ENCODE measurements at places on chromosomes 11 and 22. TPM values are rescaled to one million over a fixed set of nuclear protein-coding genes. Genes with fewer than 3 reads are reported as not detected.

Gene GRIA4
- not detected for polyA plus RNA-seq

Gene MGAT3
- not detected for polyA plus RNA-seq

Gene XKR3
- polyA plus RNA-seq: not detected

Gene BCO2
- polyA plus RNA-seq: 0.25 TPM

Gene CDK2AP2
- polyA plus RNA-seq: 54.1 TPM

Gene NCAM1
- polyA plus RNA-seq: 1.5 TPM

Gene TMEM191B
- 1.0 TPM for polyA plus RNA-seq

Gene SMDT1
- polyA plus RNA-seq: 73.6 TPM

Gene FGF4
- not detected for polyA plus RNA-seq

Gene ARHGAP20
- 0.84 TPM for polyA plus RNA-seq

Gene FAM180B
- not detected for polyA plus RNA-seq

Gene TSSK2
- polyA plus RNA-seq: not detected

Gene TANGO2
- 33.5 TPM for polyA plus RNA-seq

Gene APOBEC3F
- 6.2 TPM for polyA plus RNA-seq

Gene GAL3ST1
- not detected for polyA plus RNA-seq

Gene CDHR5
- polyA plus RNA-seq: not detected

DNA sequence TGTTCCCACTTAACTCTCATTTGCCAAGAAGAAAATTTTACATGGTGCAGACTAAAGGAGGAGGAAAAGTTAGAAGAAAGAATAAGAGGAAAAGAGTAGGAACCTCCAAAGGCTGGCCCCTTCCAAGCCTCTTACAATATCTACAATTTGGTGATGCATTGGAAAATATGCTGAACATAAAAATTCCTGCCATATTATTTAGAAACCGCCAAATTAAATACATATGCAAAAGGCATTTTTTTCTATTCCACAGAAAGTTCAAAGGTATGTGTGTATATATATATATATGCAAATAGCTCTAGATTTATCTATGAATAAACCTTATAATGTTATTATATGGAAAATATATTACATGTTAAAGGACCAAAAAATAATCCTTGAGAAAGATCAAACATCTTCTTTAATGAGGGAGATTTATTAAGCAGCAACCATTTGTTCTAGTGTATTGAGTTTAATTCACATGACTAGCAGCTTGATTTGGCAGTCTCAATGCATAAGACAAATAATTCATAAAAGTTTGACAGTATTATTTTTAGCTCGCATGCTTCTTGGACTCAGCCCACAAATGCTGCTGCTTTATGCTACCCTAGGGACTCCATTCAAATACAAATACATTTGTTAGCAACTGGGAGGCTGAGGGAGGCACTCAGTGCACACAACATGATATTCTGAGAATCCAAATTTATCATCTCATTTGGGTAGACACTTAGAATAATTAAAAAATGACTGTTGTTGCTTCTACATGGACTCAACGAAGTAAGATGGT lies 184.9 kb downstream of the SBF2 start:
- DNase-seq: peak; percentile 61

GRCh38 chr11:35615921-35616900 lies 2.0 kb upstream of the FJX1 start:
- peak; percentile 81 for DNase-seq

- DNase-seq: no peak
Measured at GRCh38 chr11:16154715-16155396, 201.5 kb downstream of the SOX6 start.

GRCh38 chr11:123298488-123299447 lies 103.7 kb upstream of the CLMP start:
- no peak for DNase-seq

DNA sequence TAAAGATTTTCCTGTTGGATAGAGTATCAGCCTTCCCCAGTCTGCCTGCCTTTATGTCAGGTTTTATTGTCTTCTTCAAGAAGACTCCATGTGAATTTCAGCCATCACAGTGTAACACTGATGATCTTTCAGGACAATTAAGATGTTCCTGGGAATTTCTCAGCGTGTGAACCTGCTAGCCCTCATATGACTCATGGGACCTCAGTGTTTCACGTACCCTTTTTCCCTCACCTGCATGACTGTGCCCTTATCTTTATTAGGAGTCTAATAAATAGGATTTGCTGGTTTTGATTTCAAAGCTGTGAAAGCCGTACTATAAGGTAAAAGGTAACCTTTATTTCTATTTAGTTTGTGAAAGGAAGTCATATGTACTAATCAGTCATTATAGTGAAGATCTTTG lies 81.7 kb upstream of the MYO18B start:
- no peak for DNase-seq

DNA sequence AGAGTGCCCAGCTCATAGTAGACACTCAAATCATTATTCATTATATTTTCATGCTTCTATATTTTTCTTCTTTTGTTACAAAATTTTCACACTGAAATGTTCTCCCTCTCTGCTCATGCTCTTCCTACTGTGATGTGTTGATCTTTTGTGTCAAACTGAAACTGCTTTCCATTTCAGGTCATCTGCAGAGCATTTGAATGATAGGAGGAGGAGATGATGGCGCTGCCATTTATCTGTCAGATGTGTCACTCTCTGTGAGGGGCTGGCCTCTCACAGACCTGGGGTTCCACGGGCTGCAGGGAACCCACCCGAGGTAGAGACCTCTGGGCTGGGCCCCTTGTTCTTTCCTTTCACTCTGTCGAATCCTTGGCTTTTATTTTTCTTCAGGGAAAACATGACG lies 41.1 kb downstream of the OR10A6 start:
- DNase-seq: peak; percentile 18

DNA sequence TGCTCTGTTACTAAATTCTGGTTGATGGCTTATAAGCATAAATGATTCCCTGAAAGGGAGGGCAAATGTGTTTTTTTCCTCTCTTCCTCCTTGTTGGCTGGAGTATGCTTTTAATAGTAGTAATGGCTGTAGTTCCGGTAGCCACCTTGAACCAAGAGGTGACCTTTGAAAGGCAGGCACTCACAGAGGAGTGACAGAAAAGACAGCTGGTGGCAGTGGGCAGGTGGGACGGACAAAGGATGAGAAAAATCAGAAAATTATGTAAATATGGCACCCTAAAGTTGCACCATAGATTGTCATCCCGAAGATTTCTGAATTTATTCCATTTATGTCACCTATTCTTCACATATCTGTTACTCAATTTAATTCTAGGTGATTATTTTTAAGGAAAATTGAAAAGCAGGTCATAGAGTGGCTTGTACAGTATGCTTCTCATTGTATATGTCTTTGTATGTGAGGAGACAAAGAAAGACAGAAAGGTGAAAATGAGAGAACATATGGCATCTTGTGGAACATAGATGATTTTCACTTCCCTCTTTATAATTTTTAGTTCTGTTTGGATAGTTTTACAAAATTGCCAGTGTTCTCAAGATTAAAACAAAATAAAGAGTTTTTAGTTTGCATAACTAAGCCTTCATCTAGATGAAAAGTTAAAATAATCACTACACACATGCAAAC lies 17.0 kb downstream of the CASP12 start:
- DNase-seq: no peak

DNA sequence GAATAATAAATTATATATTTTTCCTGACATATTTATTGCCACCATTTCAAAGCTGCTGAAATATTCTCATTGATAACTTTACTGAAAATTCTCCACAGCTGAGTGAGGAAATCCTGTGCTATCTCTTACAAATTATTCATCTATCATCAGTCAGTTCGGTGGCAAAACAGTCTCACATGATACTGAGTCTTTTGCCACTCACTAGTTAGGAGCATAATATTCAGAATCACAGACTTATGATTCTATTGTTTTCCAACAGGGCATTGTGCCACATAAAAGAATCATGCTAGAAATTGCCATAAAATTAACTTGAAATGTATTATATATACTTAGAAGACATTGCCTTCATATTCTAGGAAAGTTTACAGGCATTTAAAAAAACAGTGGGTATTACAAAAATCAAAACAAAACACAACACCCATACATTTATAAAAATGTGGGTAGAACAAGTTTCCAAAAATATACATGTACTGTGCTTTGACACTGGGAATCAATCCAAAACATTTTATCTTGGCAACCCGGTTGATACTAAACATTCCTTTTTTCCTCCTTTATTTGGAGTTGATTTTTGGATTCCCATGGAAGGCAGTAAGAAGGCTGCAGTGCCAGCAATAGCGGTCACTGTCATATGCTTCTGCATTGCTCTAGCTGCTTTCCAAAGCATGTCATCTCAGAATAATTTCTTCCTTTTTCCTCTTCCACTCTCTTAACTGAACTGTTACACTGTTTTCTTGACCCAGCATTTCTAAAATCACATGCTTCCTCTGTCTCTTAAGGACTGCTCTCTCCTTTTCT lies 42.5 kb downstream of the ATG16L2 start:
- no peak for DNase-seq

DNA sequence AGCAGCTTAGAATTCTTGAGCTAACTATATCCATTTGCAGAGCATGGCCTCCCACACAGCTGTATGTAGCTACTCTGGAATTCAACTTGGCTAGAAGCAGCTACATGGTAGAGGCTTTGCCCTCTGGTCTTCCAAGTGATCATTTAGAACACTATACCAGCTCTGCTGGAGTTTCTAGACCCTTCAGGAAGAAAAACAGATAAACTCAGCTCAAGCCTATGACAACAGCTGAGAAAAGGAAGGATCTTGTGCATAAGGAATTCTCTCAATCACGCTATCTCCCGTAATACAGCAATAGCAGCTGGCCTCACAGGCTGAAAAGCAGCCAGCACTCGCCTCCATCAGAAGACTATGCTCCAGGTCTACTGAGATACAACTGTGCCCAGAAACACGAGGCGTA lies 50.6 kb upstream of the APOA1 start:
- peak; percentile 66 for DNase-seq

DNA sequence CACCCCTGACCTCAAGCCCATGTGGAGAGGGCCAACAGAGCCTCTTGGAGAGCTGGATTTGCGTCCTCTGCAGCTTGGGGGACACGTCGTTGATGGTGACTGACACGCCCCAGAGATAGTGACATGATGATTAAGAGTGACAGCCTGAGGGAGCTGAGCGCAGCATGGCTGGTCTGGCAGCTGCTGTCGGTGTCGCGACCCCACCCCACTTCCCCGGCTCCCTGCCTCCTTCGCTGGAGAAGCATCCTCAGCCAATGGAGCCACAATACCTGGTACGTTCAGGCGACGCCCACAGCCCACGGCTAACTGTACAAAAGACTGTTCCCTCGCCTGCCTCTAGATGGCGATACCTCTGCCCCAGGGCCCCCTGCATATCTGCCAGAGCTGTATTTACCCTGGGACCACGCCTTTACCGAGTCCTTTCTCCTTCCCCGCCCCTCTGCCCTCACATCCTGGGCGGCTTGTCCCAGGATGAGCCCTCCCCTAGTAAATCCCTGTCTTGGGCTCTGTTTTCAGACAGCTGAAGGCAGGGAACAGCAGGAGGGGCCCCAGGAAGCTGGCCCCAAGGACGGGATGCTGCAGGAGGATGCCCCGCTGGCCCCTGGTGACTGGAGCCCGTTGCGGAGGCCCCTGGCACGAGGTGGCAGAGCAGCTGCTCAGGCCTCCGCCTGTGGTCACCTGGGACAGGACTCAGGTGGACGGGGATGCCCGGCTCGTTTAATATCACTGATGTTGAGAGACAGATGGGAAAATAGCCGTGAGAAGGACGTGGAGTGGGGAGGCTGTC lies 90.6 kb downstream of the RPS6KA4 start:
- peak; percentile 72 for DNase-seq

DNA sequence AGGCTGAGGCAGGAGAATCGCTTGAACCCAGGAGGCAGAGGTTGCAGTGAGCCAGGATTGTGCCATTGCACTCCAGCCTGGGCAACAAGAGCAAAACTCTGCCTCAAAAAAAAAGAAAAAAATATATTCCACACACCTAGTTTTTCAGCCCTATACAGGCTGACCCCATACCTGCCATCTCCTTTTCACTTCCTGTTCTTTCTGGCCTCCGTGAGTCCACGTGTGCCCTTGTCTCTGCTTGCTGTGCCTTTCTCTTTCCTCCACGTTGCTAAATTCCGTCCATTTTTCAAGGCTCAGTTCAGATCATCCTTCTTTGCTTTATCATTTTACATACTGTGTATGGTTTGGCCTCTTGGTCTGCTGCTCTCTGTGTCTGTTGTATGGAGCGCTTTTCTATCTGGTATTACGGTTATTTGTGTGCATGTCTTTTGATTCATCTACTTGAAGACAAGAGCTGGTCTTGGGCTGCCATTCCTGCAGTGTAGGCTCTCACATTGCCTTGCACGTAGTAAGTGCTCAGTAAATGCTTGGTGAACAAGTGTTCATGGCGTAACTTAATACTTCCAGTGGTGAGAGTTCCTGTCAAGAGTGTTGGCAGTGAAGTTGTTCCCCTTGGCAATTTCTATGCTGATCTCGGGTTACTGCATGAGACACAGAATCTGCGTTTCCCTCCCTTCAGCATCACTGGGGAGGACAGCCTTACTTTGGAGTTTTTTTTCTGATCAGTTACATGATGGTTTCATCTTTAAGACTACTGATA lies 57.5 kb downstream of the PTPRJ start:
- no peak for DNase-seq

- no peak for DNase-seq
Measured at GRCh38 chr22:48205161-48205560, 1442.7 kb downstream of the TBC1D22A start.

- peak; percentile 78 for DNase-seq
Measured at GRCh38 chr11:79236541-79236971, 204.3 kb downstream of the TENM4 start.

GRCh38 chr11:127567237-127567932 lies 566.8 kb upstream of the KIRREL3 start:
- DNase-seq: no peak

DNA sequence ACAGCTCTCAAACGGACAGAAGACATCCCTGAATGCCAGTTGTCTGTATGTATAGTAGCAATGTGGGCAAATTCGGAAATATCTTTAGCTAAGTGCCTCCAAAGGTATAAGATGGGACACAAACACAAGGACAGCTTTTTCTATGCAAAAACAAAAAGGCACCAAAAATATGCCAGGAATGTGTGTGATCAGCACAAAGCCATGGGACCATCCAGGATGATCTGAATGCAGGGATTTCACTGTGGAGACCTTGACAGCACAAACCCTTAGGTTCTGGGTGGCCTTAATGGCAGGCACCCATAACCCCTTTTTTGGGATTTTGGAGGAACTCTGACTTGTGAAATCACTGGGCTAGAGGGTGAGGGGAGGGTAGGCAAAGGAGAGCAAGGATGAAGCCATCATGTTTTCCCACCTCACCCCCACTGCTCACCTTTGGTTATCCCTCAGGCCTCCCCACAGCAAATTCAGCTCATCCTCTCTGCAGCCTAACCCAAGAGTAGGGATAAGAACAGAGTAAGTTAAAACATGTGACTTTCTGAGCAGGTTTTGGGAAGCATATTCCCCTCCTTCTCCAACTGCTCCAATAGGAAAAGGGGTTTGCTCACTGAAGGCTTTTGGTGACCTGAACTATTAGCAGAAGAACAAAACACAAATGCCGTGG lies 154.6 kb downstream of the SNX19 start:
- no peak for DNase-seq

Measured in GM23248 (cell line).